ENCODE measurements at places on chromosomes 11 and 22.

- H3K36me3 ChIP-seq = no peaks in the 10 kb centered on the region
- H3K27ac ChIP-seq = no peak overlapping the region
- DNase-seq = peak; percentile 27
Measured at GRCh38 chr22:47918276-47918921, 1155.9 kb downstream of the TBC1D22A start.

DNA sequence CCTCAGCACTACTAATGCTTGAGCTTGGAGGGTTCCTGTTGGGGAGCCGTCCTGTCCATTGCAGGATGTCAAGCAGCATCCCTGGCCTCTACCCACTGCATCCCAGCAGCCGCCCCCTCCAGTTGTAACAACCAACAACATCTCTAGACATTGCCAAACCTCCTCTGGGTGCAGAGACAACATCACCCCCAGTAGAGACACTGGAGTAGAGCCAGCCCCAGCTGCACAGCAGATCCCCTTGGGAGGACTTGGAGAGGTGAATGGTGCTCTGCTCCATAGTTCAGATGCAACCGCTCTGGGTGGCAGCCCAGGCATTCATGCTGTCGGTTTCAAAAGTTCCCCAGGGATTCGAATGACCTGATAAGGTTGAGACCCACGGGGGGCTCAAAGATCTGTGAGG, 259.0 kb downstream of the MN1 start:
- H3K4me1 ChIP-seq = no peaks in the 10 kb centered on the region
- no peaks in the 10 kb centered on the region for H3K36me3 ChIP-seq
- no peak for DNase-seq
- no peaks in the 10 kb centered on the region for H3K27me3 ChIP-seq
- no peak overlapping the region for H3K4me3 ChIP-seq

- H3K36me3 ChIP-seq = no peaks in the 10 kb centered on the region
- DNase-seq = no peak
- H3K4me3 ChIP-seq = no peak overlapping the region
- H3K4me1 ChIP-seq = no peaks in the 10 kb centered on the region
- H3K27me3 ChIP-seq = no peaks in the 10 kb centered on the region
Measured at GRCh38 chr11:80024119-80024518, 583.3 kb upstream of the TENM4 start.

DNA sequence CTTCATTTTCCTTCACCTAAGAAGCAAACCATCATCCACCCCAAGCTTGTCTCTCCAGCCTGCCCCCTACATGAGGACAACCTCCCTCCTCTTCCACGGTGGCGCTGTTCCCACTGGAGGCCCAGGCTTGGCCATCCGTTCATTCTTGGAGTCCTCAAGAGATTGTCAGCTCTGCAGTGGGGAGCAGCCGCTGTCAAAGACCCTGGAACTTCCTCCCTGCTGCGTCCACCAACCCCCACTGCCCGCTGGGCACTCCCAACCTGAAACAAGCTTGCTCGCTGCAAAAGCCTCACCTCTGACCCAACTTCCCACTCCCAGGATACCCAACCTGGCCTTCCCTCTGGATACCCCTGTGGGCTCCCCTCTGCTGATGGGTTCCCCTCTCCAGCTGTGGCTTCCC, 10.4 kb upstream of the CD81 start:
- H3K4me1 ChIP-seq = no peaks in the 10 kb centered on the region
- H3K4me3 ChIP-seq = no peak overlapping the region
- DNase-seq = no peak
- H3K27ac ChIP-seq = no peak overlapping the region
- peaks cover 6% of the 10 kb centered on the region for H3K27me3 ChIP-seq
- H3K36me3 ChIP-seq = no peaks in the 10 kb centered on the region

GRCh38 chr11:45062115-45062514, 84.3 kb upstream of the PRDM11 start:
- H3K27ac ChIP-seq = no peak overlapping the region
- H3K4me3 ChIP-seq = no peak overlapping the region
- H3K36me3 ChIP-seq = no peaks in the 10 kb centered on the region
- no peaks in the 10 kb centered on the region for H3K4me1 ChIP-seq
- peaks cover 3% of the 10 kb centered on the region for H3K27me3 ChIP-seq

- H3K27ac ChIP-seq = peak overlapping the region; percentile 59
- peaks cover 20% of the 10 kb centered on the region for H3K4me1 ChIP-seq
- no peaks in the 10 kb centered on the region for H3K27me3 ChIP-seq
- H3K36me3 ChIP-seq = peaks cover 52% of the 10 kb centered on the region
- DNase-seq = no peak
Measured at GRCh38 chr22:40965936-40966725, 15.0 kb downstream of the RBX1 start.

DNA sequence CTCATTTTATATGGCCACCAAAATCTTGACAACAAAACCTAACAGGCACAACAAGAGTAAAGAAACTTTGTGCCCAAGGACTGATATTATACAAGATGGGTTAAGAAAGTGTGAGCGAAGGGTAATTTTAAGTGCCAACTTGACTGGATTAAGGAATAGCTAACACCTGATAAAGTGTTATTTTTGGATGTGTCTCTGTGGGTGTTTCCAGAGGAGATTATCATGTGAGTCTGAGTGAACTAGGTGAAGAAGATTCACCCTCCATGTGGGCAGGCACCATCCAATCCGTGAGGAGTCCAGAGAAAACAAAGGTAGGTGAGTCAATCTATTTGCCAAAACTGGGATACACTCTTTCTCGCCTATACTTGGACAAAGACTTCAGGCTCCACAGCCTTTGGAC, 461.6 kb downstream of the ETS1 start:
- H3K27ac ChIP-seq = no peak overlapping the region
- H3K4me1 ChIP-seq = no peaks in the 10 kb centered on the region
- no peaks in the 10 kb centered on the region for H3K36me3 ChIP-seq
- no peak for DNase-seq

- DNase-seq = no peak
- H3K4me3 ChIP-seq = no peak overlapping the region
- H3K36me3 ChIP-seq = no peaks in the 10 kb centered on the region
- peaks cover 1% of the 10 kb centered on the region for H3K27me3 ChIP-seq
- H3K27ac ChIP-seq = no peak overlapping the region
- H3K4me1 ChIP-seq = no peaks in the 10 kb centered on the region
Measured at GRCh38 chr11:120740380-120740779, 228.8 kb downstream of the GRIK4 start.

GRCh38 chr22:44399906-44400762, 87.4 kb upstream of the SHISAL1 start:
- no peaks in the 10 kb centered on the region for H3K27me3 ChIP-seq

Measured in activated CD4-positive, alpha-beta memory T cell treated with anti-CD3 and anti-CD28 coated beads, Interleukin-2, amount 10 ng/mL, durations not matched to agents 7 days and 5 days (primary cell).